ENCODE measurements at places on chromosomes 2 and 18.

DNA sequence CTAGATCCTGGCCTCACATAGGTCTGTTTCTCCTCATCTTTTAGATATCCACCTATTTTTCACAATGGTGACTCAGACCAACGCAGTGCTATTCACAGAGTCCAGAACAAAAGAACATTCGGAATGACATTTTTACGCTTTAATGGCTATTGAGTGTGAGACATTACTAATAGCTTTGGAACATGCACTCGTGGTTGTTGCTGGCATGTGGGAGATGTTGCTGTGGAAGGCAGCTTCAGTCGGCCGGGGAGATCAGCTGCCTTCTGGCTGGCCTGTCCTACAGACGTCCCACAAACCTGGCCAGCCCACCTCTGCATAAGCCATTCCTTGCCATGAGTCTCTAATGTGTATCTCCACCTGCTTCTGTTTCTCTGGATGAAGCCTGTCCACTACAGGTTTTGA is 3.4 kb downstream of the MBP start:
- DNase-seq: peak; percentile 76

- DNase-seq: no peak
Measured at GRCh38 chr2:30601375-30601774, 154.3 kb downstream of the LCLAT1 start.

GRCh38 chr2:61134141-61134540 is 27.8 kb upstream of the C2orf74 start:
- no peak for DNase-seq

- DNase-seq: no peak
Measured at GRCh38 chr2:59034106-59034505, 793.0 kb upstream of the FANCL start.

DNA sequence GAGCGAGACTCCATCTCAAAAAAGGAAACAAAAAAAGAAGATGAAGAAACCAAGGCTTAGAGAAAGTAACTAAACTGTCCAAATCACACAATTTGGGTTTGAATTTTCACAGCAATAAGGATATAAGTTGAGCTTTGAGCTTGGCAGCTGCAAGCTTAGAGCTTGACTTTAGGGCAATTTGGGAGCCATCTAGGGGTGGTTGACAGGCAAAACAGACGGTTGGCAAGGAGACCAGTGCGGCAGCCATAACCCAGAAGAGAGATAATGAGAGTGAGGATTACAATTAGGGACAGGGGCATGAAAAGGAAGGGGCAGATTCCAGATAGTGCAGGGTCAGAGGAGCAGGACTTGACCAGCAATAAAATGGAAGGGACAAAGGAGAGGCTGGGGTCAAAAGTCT is 382.2 kb upstream of the HNRNPA3 start:
- DNase-seq: no peak

DNA sequence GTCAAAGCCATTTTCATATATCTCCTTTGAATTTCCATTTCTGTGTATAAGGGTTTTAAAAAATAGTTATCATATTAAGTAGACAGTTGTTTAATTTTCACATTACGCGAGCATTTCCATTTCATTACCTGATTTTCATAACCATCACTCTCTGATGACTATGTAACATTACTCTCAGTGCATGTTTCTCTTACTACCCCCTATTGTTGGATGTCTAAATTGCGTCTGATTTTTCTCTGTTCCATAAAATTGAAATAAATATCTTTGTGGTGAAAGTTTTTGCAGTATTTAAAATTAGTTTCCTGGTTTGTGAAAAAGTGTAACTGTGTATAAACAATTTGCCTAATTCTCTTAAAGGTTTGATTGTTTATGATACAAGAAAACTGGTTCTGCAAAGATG is 123.8 kb downstream of the MYO1B start:
- DNase-seq: no peak

- no peak for DNase-seq
Measured at GRCh38 chr18:23269928-23270327, 134.6 kb downstream of the CABLES1 start.

- no peak for DNase-seq
Measured at GRCh38 chr2:221100467-221101089, 471.5 kb downstream of the EPHA4 start.

DNA sequence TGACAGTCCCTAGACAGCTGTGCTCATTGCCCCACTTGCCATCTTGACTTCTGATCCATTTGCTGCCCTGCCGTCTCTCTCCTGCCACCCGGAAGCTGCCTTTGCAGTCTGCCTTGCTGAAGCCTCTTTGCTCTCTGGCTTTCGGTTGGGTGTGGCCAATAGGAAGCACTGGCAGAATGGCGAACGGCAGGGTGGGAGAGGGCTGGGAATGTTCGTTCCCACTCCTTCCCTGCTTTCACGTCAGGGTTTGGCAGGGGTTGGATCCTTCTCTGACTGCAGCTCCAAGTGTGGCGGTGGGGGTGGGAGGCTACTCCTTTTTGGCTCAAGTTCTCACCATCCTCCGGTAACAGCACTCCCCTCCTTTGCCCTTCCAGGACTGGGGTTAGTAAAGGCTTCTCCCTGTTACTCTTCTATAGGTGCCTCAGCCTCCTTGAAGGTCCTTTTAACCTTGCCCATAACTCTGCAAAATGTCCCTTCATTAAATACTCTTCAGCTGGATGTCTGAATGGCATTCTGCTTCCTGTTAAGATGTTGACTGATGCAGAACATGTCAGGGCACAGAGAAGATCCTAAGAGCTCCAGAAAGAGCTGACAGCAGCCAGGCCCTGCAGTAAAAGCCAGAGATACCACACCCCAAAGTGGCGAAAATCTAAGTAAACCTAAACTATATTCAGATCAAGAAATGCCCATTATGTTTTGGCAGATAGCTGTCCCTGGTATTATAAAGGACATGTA is 299.7 kb downstream of the CDCA7 start:
- no peak for DNase-seq

- peak; percentile 83 for DNase-seq
Measured at GRCh38 chr18:61606068-61606660, 272.9 kb downstream of the CDH20 start.

DNA sequence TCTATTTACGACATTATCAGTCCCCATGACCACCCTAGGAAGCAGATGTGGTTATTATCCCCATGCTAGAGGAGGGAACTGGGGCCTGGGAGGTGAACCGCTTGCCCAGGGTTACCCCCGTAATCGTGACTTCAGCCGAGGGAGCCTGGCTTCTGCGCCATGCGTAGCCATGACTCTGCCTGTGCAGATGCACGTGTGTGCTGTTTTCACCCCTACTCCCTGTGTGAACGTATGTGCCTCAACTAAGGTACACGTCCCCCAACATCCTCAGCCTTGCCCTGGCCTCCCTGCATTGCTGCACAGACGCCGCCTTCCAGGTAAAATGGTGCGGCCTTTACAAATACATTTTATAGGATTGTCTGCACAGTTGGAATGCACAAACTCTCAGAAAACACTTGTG is 40.2 kb downstream of the LPIN1 start:
- no peak for DNase-seq

GRCh38 chr2:157572725-157573124 is 55.9 kb downstream of the ACVR1C start:
- no peak for DNase-seq

- DNase-seq: no peak
Measured at GRCh38 chr2:65479524-65479923, 47.1 kb upstream of the SPRED2 start.

- DNase-seq: no peak
Measured at GRCh38 chr2:134153294-134153880, 100.5 kb upstream of the MGAT5 start.

GRCh38 chr2:231542136-231542535 is 11.9 kb upstream of the NMUR1 start:
- DNase-seq: no peak

DNA sequence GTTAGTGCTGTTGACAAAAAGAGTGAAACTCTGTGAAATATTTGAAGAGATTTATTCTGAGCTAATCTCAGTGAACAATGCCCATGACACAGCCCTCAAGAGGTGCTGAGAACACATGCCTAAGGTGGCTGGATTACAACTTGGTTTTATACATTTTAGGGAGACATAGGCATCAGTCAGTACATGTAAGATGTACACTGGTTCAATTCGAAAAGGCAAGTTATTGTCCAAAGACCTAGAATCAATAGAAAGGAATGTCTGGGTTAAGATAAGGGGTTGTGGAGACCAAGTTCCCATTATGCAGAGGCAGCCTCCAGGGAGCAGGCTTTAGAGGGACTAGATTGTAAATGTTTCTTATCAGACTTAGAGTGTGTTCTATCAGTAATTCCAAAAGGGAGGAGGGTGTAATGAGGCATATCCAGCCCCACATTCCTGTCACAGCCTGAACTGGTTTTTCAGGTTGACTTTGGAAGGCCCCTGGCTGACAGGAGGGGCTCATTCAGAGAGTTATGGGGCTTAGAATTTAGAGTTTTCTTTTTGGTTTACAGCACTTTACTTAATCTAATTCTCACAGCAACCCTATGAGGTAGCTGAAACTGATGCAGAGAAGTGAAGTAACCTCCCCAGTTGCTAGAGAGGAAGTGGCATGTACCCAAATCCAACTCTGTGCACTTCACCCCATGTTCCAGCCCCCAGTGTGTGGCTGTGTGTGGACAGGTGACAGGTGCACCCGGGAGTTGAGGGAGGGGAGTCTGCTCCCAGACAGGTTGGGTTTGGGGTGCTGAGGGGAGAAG is 28.3 kb upstream of the ASAP2 start:
- DNase-seq: no peak

DNA sequence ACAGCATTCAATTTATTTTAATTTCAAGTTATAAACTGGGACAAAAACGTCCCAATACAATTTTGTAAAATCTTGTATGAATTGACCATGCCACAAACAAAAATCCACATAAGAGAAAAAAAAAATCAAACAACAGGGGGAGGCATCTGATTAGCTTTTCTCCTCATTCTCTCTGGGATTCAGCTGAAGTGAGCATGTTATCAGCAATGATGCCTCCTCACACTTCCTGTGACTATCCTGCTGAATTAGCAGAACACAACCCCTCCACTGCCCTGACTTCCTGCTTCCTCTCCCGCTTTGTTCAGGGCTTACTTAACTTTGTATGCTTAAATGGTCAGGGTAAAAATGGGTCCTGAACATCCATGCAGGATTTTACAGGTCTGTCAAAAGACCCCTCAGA is 132.2 kb upstream of the ITGB6 start:
- DNase-seq: peak; percentile 58

DNA sequence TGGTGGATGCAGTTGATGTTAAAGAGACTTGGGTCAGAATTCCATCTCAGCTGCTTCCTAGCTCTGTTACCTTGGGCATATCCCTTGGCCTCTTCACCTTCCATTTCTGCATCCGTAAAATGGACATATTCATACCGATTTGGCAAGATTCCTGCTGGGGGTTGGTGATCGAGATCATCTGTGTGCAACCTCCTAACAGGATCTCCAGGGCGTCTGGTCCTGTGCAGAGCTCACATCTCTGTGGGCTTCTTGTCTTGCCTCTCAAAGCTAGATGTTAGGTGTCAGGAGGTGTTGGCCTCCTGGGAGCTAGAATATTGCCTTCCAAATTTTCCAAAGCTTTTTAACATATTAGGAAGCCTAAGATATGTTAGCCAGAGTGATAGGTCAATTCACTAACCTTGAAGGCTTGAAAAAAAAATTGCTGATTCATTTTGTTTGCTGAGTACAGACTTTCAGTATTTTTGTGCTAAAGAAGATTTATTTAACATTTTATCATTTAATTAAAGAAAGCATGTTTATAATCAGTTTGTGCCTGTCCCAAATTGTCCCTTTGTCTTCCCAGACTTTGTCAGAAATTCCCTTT is 69.7 kb upstream of the ZNF516 start:
- peak; percentile 24 for DNase-seq

- no peak for DNase-seq
Measured at GRCh38 chr2:105646774-105647076, 98.0 kb upstream of the NCK2 start.

GRCh38 chr2:74065456-74065855 is 80.7 kb downstream of the TET3 start:
- no peak for DNase-seq

GRCh38 chr2:26255759-26256384 is 11.1 kb downstream of the HADHB start:
- no peak for DNase-seq

DNA sequence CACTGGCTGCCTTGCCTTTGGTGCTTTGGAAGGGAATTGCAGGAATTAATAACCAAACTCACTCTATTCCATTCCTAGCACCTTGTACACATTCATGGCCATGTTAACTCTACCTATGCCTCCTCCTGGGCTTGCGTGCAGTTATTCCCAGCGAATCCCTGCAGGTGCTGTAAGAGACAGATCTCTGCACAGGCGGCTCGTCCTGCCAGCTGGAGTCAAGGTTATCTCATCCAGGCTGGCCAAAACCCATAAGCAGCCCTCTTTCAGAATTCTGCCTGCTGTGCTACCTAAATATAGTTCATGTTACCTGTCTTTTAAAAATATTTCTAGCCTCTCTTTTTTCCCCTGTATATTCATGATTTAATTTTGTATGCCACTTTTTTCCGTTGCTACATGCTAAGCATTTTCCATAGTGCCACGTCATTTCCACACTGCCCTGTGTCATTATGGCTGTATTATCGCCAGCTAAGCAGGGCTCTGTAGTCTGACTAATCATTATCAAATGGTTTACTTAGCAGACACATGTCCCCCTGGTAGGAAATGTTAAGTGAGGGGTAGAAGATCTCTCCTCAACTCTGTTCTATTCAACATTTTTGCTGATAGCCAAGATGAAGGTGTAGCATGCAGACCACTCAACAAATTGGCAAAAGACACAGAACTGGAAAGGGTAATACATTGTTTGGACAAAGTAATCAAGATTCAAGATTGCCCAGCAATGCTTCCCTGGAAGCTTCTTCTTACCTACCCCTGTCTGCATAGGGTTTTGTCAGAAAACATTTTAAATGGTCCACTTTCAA is 79.7 kb upstream of the TAF1B start:
- DNase-seq: peak; percentile 54

GRCh38 chr2:98507461-98507860 is 62.8 kb downstream of the INPP4A start:
- no peak for DNase-seq

DNA sequence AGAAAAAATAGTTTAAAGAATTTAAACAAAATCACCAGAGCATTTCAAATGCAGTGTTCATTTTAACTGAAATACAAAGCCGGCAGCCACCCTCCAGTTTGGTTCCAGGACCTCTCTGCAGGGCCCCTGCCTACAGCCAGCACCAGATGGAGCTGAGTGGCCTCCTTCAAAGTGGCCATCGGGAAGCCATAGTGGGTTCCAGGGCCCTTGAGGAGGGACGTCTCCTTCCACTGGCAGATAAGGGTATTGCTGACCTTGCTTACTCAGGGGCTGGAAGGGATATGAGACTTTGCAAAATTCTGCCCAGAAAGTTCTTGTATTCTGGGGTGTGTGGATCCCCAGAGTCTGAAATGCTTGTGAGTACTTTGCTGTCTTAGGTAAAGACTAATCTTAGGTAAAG is 205.2 kb upstream of the APCDD1 start:
- no peak for DNase-seq

DNA sequence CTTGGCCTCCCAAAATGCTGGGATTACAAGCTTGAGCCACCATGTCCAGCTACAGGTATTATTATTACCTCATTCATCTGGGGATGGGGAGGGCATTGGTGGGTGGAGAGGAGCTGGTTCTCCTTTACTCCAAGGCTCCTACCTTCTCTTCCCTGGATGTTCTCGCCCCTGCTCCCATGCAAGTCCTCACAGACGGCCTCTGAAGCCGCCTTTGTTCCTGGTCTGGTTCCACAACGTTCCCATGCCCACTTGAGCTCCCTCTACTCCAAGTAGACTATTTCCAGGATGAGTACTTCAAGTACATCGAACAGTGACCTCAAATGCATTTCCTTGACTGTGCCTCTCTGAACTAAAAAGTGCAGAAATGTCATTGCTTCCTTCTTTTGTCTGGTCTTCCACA is 3.2 kb upstream of the SLC20A1 start:
- DNase-seq: no peak

All from fibroblast of skin of right quadriceps (primary cell).